ENCODE measurements at places on chromosomes 5 and 9. TPM values are rescaled to one million over a fixed set of nuclear protein-coding genes. Genes with fewer than 3 reads are reported as not detected.

DNA sequence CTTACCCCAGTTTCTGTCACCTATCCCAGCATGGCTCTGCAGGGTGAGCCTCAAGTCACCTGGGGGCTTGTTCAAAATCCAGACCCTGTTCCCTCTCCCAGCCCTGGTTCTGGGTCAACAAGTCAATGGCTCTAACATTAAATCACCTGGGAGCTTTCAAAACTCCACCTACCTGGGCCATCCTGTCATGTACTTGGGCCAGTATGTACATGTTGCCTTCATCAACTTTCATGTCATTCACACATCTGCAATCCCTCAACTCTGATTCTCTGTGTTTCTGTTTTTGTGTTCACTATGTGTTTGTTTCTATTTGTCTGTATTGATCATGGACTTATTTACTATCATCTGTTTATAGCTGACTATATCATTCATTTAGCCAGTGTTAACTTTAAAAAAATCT is 2.1 kb upstream of the SH3GLB2 start:
- H3K27ac ChIP-seq = peak overlapping the region; percentile 36
- no peaks in the 10 kb centered on the region for H3K27me3 ChIP-seq
- H3K36me3 ChIP-seq = no peaks in the 10 kb centered on the region
- DNase-seq = no peak
- no peak overlapping the region for H3K4me3 ChIP-seq
- peaks cover 13% of the 10 kb centered on the region for H3K4me1 ChIP-seq

DNA sequence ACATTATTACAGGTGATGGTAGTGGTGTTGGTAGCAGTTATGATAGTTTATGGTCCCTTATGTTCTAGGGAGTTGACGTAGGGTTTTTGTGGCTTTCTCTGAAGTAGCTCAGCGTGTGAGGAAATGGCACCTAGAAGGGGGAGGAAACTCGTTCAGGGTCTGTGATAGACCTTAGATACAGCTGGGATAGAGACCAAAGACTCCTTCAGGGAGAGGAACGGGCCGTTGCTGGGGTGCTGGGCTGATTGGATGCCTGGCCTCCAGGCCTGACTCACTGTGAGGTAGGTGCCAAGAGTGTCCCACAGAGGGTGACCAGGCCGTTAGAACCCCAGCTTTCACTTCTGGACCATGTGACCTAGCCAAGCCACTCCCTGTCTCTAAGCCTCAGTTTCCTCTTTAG is 96.6 kb downstream of the DAB2IP start:
- H3K27ac ChIP-seq = no peak overlapping the region
- peaks cover 12% of the 10 kb centered on the region for H3K4me1 ChIP-seq
- no peaks in the 10 kb centered on the region for H3K27me3 ChIP-seq

DNA sequence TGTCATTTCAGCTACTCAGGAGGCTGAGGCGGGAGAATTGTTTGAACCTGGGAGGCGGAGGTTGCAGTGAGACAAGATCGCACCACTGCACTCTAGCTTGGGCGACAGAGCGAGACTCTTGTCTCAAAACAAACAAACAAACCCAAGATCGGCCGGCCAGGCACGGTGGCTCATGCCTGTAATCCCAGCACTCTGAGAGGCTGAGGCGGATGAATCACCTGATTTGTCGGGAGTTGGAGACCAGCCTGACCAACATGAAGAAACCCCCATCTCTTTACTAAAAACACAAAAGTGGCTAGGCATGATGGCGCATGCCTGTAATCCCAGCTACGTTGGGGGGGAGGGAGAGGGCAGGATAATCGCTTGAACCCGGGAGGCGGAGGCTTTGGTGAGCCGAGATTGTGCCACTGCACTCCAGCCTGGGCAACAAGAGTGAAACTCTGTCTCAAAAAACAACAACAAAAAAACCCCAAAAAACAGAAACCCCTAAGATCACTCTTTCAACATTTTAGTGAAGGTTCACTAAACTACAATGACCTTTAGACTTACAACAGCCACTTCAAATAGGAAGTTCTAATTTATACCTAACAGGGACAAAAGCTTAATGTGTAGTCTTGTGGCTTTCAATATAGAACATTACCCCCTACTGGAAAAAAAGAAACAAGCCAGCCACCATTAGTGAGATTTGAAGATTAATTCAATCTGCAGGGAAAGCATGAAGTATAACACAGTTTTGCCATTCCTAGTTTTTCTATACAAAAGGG is 7.0 kb downstream of the HSPA9 start:
- no peak for DNase-seq
- no peak overlapping the region for H3K4me3 ChIP-seq
- H3K27ac ChIP-seq = peak overlapping the region; percentile 75
- H3K36me3 ChIP-seq = peaks cover 77% of the 10 kb centered on the region
- H3K27me3 ChIP-seq = no peaks in the 10 kb centered on the region

DNA sequence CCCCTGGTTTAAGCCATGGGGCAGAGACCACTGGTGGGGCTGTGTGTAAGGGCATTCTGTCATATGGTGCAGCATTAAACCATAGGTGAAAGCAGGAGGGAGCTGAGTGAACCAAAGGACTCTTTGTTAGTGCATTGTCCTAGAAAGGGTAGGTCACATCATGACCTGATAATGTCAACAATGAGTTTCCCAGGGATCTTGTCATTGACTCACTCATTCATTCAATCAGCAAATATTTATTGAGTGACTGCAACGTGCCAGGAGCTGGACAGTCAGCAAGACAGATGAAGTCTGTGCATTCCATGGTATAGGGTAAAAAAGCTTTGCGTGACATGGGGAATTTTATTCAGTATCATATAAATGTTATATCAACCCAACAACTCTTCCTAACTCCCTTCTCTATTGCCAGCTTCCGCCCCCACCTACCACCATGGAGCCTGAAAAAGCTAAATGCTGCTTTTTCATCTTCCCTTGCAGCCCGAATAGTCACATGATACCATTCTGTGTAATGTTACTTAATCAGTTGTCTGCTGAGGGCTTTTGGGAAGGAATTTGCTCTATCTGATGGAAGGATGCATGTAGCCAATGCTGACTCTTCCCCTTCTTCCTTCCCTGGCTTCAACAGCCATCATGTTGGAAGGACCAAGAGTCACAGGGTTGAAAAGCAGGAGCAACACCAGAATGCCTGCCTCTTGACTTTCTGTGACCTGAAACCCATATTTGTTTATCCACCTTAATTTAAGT is 11.5 kb upstream of the OTULINL start:
- no peak overlapping the region for H3K4me3 ChIP-seq
- H3K4me1 ChIP-seq = no peaks in the 10 kb centered on the region
- no peak for DNase-seq

The FST gene
- 0.36 TPM for total RNA-seq

The TMEM174 gene
- total RNA-seq = not detected

The MELK gene
- total RNA-seq = 55.3 TPM

The ABO gene
- not detected for total RNA-seq

The SLC25A2 gene
- not detected for total RNA-seq

DNA sequence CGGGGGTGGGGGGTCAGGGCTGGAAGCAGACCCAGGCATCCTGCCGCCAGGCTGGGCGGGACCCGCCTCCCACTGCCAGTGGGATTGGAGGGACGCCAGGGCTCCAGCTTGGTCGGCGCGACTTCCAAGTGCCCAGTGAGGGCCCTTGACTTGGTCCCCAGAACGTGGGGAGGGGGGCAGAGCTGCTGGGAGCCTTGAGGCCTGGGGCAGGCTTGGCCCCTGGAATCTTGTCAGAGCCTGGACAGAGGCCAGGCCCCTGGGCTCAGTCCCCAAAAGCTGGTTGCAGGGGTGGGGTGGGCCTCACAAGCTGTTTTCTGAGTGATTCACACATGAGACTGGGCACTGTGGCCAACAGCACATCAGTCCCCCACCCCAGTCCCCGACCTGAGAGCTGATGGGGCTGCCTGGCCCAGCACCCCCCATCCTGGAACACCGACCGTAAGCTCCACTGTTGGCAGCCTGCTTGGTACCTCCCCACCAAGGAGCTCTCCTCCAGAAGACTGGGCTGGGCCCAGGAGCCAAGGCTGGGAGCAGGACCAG is 526 bp downstream of the CLIC3 start:
- H3K4me1 ChIP-seq = peaks cover 25% of the 10 kb centered on the region
- no peak overlapping the region for H3K27ac ChIP-seq
- no peak for DNase-seq
- peaks cover 9% of the 10 kb centered on the region for H3K36me3 ChIP-seq
- peaks cover 13% of the 10 kb centered on the region for H3K27me3 ChIP-seq

GRCh38 chr9:36922548-36922947 is 111.5 kb downstream of the PAX5 start:
- H3K27me3 ChIP-seq = peaks cover 17% of the 10 kb centered on the region
- no peak overlapping the region for H3K27ac ChIP-seq
- H3K36me3 ChIP-seq = no peaks in the 10 kb centered on the region
- peaks cover 16% of the 10 kb centered on the region for H3K4me1 ChIP-seq
- DNase-seq = no peak
- H3K4me3 ChIP-seq = no peak overlapping the region

- H3K4me3 ChIP-seq = no peak overlapping the region
- no peak overlapping the region for H3K27ac ChIP-seq
- no peaks in the 10 kb centered on the region for H3K36me3 ChIP-seq
- peaks cover 14% of the 10 kb centered on the region for H3K4me1 ChIP-seq
- DNase-seq = no peak
Measured at GRCh38 chr9:84304166-84304565, 36.4 kb downstream of the SLC28A3 start.

DNA sequence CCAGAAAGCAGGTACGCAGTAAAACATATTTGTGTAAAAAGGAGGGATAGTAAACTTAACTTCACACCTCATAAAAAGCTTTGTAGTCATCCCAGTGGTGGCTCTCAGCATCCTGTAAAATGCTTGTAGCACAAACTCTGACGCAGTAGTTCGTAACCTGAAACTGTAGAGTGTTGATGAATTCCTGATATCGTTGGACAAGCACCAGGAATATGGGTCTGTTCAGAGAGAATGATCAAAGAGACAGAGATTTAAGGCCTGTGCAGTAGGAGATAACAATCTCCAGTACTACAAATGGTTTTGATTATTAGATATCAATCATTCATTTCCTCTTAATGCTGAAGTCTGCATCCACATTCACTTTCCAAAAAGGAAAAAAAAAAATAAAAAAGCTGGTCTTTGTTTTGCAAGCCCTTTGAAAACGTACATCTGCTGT is 148.5 kb downstream of the KIAA0825 start:
- H3K27me3 ChIP-seq = no peaks in the 10 kb centered on the region
- DNase-seq = no peak
- H3K4me1 ChIP-seq = no peaks in the 10 kb centered on the region

- peak; percentile 59 for DNase-seq
- no peak overlapping the region for H3K27ac ChIP-seq
- H3K4me3 ChIP-seq = peak overlapping the region; percentile 88
- H3K4me1 ChIP-seq = peaks cover 31% of the 10 kb centered on the region
- no peaks in the 10 kb centered on the region for H3K27me3 ChIP-seq
Measured at GRCh38 chr5:178114325-178115135, 1.2 kb downstream of the N4BP3 start.

DNA sequence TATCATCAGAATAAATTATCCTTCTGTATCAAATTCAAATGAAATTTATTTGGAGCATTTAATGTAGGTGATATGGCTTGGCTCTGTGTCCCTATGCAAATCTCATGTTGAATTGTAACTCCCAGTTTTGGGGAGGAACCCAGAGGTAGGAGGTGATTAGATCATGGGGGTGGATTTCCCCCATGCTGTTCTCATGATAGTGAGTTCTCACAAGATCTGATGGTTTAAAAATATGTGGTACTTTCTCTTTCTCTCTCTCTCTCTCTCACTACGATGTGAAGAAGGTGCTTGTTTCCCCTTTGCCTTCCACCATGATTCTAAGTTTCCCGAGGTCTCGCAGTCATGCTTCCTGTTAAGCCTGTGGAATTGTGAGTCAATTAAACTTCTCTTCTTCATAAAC is 678.4 kb upstream of the RGMB start:
- no peaks in the 10 kb centered on the region for H3K36me3 ChIP-seq
- no peak overlapping the region for H3K27ac ChIP-seq
- no peak for DNase-seq
- H3K4me3 ChIP-seq = no peak overlapping the region

DNA sequence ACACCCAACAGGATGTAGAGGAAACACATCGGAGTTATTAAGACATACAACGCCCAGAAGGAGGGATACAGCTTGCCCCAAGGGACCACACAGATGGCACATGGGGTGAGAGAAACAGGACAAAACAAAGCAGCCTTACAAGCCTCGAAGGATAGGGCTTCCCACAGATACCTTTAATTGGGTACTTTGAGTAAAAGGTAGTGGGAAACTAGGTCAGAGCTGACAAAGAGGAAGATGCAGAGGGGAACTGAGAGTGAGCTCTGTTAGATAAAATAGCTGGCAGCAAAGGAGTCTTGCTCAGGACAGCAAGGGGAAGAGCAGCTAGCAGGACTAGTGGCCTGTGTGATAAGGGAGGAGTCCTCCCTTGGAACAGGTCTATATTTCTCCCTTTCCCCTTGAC is 48.2 kb downstream of the OTP start:
- H3K4me1 ChIP-seq = no peaks in the 10 kb centered on the region
- H3K36me3 ChIP-seq = no peaks in the 10 kb centered on the region
- H3K4me3 ChIP-seq = no peak overlapping the region
- peaks cover 33% of the 10 kb centered on the region for H3K27me3 ChIP-seq

DNA sequence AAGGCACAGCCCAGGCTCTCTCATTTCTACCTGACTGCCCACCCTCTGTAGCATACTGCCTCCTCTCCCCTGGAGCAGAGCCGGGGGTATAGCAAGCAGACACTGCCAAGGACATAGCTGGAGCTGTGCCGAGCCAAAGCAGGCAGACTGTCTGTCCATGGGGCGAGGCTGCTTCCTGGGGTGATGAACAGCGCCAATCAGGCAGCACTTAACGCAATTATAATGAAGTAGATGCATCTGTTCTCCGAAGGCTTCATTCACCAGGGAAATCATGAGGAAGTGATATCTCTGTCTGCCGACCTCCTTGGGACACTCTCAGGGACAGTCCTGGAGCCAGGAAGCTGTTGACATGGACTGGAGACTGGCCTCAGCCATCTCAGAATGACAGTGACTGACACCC is 230.7 kb downstream of the ASTN2 start:
- H3K4me1 ChIP-seq = no peaks in the 10 kb centered on the region
- H3K4me3 ChIP-seq = no peak overlapping the region
- peaks cover 3% of the 10 kb centered on the region for H3K27me3 ChIP-seq

DNA sequence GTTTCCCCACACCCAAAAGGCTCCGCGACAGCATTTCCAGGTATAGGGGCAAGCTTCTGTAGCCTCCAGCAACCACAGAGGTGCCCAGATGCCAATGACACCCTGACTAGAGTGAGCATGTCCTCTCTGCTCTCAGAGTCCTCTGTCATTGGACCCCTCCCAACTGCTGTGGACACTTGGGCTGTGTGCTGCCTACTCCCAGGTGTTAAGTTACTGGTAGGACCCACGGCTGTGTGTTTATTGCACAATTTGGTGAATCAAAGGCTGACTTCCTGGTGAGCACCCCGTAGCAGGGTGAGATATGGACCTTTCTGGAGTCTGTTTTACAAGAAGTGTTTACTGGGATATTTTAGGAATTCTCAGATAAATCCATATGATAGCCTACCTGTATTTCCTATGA is 36.0 kb downstream of the SH3GL2 start:
- H3K4me3 ChIP-seq = no peak overlapping the region
- no peaks in the 10 kb centered on the region for H3K36me3 ChIP-seq
- no peak for DNase-seq
- no peak overlapping the region for H3K27ac ChIP-seq
- H3K27me3 ChIP-seq = no peaks in the 10 kb centered on the region

Measured in activated naive CD4-positive, alpha-beta T cell treated with anti-CD3 and anti-CD28 coated beads for 36 hours (primary cell).